Body of pancreas (tissue), 4 donors: ENCODE measurements at places on chromosomes 3 and 15.

- DNase-seq: no peak
Measured at GRCh38 chr15:36810656-36811449, 231.4 kb downstream of the CDIN1 start.

DNA sequence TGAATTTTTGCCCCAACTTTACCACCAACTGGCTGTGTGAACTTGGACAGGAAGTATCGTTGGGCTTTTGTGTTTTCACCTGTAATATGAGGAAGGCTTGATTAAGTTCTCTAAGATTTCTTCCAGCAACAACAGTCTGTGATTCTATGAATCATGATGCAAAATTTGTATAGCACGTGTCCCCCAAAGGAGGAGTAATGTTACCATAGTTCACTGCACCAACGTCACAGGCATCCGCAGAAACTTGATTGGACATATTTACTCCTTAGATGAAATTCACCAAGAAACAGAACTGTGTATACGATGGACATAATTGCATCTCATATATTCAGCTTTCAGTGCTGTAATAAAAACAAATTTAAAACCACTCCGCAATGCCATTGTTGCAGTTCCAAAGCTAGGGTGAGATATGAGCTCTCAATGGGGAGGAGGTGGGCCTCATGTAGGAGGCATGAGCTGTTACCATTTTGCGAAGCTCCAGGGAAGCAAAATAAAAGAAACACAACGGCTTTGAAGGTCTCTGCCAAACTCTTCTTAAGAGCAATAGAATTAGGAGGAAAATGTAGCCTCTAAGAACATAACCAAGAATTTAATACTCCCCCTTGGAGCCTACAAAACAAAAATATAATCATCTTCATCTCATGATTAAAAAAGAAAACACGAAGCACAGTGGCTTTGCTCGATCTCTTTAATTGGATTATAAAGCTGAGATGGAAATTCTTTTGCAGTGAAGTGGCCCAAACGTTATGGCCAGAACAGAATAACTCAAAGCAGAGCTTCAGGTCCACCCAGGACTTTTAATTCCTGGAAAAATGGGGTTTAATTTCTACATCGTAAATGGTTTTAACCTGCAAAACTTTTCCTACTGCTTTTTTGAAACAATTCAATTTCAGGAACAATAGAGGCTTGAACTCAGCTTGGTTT is 80.7 kb downstream of the CHST2 start:
- no peak for DNase-seq

DNA sequence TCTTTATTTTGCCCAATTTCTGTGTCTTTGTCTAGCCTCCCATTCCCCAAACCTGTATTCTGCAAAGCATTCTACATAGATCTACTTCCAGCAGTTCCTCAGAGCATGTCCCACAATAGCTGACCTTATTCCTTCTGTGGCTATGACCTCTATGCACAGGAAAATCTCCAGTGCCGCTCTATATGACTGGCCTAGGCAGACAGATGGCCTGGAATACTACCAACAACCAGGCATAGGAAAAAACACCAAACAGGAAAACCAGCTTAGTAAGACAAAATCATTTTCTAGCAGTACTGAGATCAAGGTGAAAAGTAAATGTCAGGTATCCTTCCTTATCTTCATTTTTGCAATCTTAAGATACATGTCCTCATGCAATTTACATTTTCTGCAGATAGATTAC is 1115.0 kb downstream of the IGSF11 start:
- no peak for DNase-seq

- no peak for DNase-seq
Measured at GRCh38 chr3:191301782-191302411, 27.3 kb upstream of the CCDC50 start.

GRCh38 chr3:181630853-181631252 is 80.9 kb upstream of the SOX2 start:
- no peak for DNase-seq

DNA sequence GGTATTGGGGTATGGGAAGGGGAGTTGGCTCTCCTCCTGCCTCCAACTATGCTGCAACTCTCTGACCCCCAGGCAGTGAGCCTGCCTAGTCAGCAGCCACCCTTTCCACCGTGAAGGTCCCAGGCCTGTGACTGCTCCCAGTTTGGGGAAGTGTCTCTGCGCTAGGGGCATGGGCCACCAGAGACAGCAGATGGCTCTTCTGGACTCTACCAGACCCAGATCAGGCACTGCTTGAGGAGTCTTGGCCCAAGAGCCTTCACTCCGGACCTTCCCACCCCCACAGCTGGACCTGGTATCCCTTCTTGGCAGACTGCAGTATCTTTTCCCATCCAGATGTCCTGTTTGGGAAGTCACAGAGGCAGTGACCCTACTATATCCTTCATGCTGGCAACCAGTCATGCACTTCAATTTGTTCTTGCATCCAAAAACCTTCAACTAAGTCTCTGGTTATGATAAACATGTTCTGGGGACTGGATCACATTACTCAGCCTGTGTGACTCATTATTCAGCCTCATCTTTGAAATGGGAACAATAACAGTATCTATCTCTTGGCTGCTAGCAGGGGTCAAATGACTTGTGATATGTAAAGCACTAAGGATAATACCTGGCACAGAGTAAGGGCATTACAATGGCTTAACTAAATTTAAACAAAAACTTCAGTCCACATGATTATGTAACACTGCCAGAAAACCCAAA is 62.7 kb downstream of the POMGNT2 start:
- no peak for DNase-seq

GRCh38 chr3:167864552-167864874 is 129.0 kb downstream of the SERPINI1 start:
- no peak for DNase-seq

DNA sequence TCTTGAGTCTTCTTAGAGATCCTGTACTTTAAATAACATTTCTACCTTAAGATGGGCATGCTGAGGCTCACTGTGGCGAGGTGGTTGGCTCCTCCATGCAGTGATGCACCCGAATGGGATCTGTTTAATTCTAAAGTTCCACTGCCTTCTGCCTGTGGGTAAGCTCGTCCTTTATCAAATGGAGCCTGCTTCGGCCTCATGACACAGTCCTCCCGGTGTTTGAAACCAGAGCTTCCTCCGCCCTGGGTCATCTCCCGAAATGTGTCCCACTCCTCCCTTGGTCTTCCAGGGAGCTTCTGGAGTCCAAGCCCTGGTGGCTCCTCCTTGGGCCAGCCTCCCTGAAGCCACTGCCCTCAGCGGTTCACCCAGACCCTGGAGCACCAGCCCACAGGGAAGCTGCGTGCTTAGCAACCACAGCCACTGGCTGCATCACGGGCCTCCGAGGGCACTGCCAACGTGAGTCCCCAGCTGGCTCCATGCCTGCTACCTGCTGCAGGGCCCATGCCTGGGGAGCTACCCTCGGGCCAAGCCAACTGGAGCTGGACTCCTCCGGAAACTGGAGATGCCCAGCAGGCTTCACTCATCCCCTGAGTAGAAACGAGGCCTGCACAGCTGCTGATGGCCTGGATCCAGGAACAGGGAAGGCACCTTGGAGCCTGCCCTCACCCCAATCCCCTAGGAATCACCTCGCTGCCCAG is 3.3 kb downstream of the RHCG start:
- peak; percentile 24 for DNase-seq

DNA sequence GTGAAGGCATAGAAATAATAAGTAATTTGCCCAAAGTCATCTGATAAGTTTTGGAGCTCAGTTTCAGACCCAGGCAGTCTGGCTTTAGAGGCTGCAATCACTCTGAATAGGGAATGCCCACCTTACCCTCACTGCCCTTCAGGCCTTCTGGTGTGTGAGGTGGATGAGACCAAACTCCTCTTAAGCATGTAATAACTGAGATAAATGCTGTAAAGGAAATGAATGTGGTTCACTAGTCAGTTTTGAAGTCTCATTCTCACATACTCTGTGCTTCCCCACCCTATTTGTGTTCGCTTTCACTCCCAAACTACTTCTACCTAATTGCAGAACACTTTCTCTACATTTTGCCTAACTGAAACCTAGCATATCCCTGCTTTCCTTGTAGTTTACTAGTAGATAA is 144.1 kb downstream of the FILIP1L start:
- DNase-seq: no peak
